ENCODE measurements at places on chromosomes 12 and 14. TPM values are rescaled to one million over a fixed set of nuclear protein-coding genes. Genes with fewer than 3 reads are reported as not detected.
A peak's percentile ranks its signal among the peaks of the same experiment; 100 is the strongest.

DNA sequence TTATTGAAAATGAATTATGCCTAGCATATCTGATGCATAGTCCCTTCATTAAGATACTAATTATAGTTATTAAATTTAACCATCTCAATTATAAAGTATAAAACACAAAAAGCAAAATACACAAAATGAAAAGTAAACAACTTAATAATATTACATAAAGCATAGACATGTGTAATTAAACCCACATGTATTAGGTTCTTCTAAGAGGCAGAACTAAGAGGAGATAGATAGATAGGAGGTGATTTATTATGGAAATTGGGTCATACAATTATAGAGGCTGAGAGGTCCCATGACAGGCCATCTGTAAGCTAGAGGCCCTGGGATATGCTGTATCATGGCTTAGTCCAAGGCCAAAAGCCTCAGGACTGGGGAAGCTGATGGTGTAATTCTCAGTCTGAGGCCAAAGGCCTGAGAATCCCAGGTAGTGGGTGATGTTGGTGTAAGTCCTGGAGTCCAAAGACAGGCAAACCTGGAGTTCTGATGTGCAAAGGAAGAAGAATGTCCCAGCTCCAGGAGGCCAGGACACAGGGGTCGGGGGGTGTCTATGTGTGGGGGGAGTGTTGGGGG, 953.3 kb downstream of the TRHDE start:
- H3K27ac ChIP-seq: no peak overlapping the region
- no peaks in the 10 kb centered on the region for H3K27me3 ChIP-seq
- no peak overlapping the region for H3K4me3 ChIP-seq
- no peaks in the 10 kb centered on the region for H3K36me3 ChIP-seq
- peak; percentile 2 for DNase-seq

- H3K27me3 ChIP-seq: no peaks in the 10 kb centered on the region
- no peaks in the 10 kb centered on the region for H3K36me3 ChIP-seq
- DNase-seq: no peak
- H3K27ac ChIP-seq: no peak overlapping the region
- peaks cover 27% of the 10 kb centered on the region for H3K4me1 ChIP-seq
Measured at GRCh38 chr14:32702562-32702961, 236.1 kb upstream of the NPAS3 start.

Gene PPP1R1A
- not detected for polyA plus RNA-seq

DNA sequence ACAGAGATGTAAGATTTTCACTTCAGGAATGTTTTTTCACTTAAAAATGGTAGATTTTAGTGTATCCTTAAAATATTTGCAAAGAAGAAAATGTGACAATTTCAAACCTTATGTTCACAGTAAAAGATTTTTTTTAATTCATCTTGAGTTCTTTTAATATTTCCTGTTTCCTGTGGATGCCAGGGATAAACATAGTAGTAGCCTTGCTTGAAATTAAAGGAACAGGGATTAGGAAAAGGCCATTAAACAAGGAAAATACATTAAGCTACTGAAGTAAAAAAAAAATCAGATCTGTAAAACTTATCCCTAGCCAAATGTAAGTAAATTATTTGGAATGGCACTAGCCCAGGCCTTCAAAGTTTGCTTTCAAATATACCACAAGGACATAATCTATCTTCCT, 138.1 kb upstream of the AEBP2 start:
- H3K4me1 ChIP-seq: no peaks in the 10 kb centered on the region
- no peak overlapping the region for H3K27ac ChIP-seq
- H3K4me3 ChIP-seq: no peak overlapping the region
- H3K27me3 ChIP-seq: no peaks in the 10 kb centered on the region
- no peaks in the 10 kb centered on the region for H3K36me3 ChIP-seq

- H3K4me1 ChIP-seq: peaks cover 4% of the 10 kb centered on the region
- H3K36me3 ChIP-seq: peaks cover 6% of the 10 kb centered on the region
- no peaks in the 10 kb centered on the region for H3K27me3 ChIP-seq
- DNase-seq: no peak
- H3K27ac ChIP-seq: no peak overlapping the region
Measured at GRCh38 chr12:51692016-51692415, 101.0 kb downstream of the SCN8A start.

GRCh38 chr12:4196805-4197420, 76.6 kb upstream of the CCND2 start:
- H3K27me3 ChIP-seq: peaks cover 54% of the 10 kb centered on the region
- no peak overlapping the region for H3K4me3 ChIP-seq
- no peak for DNase-seq
- no peaks in the 10 kb centered on the region for H3K4me1 ChIP-seq

Gene LETMD1
- 99.3 TPM for polyA plus RNA-seq

- no peaks in the 10 kb centered on the region for H3K27me3 ChIP-seq
- no peaks in the 10 kb centered on the region for H3K36me3 ChIP-seq
- no peak overlapping the region for H3K4me3 ChIP-seq
Measured at GRCh38 chr12:9204380-9204779, 3.8 kb downstream of the PZP start.

Gene KCNH3
- 3.2 TPM for polyA plus RNA-seq

Gene PCED1B
- 0.21 TPM for polyA plus RNA-seq

DNA sequence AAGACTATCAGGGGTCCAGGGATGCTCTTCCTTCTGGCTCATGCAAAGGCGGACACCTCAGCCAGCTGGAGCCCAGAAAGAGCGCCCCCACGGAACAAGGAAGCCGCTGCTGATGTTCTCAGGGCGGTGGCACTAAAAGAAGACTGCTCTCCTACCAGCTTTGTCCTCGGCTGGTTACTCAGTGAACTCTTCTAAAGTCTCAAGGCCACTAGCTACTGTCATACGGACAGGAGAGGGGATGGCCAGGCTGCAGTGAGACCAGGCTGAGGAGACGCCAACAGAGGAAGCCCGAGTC, 59.6 kb downstream of the CCDC88C start:
- H3K27me3 ChIP-seq: no peaks in the 10 kb centered on the region
- peaks cover 9% of the 10 kb centered on the region for H3K4me1 ChIP-seq
- no peak overlapping the region for H3K4me3 ChIP-seq
- no peak for DNase-seq
- H3K27ac ChIP-seq: no peak overlapping the region

- H3K4me3 ChIP-seq: no peak overlapping the region
- H3K27me3 ChIP-seq: no peaks in the 10 kb centered on the region
- DNase-seq: no peak
- H3K36me3 ChIP-seq: no peaks in the 10 kb centered on the region
- no peak overlapping the region for H3K27ac ChIP-seq
Measured at GRCh38 chr12:97561619-97562290, 99.2 kb downstream of the RMST start.

GRCh38 chr12:52019113-52019770, 12.5 kb downstream of the TAMALIN start:
- H3K4me1 ChIP-seq: no peaks in the 10 kb centered on the region
- H3K27me3 ChIP-seq: no peaks in the 10 kb centered on the region
- no peak for DNase-seq
- H3K36me3 ChIP-seq: no peaks in the 10 kb centered on the region
- no peak overlapping the region for H3K4me3 ChIP-seq
